ENCODE measurements at places on chromosomes 6 and 20.

DNA sequence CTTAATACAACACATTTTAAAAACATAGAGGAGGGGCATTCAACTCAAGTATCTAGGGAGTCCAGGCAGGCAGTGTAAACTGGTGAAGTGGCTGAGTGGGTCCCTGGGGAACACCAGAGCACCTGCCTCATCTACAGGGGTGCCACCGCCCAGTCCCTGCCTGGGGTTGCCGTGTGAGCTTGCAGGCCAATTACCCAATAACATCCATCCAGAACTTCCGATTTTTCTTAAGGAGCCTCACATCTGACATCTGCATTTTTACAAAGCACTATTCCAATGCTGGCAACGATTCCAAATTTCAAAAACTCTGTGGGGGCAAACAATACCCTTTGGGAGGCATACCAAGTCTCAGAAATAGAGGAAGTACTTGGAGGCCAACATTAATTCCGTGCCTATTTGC, 288.4 kb upstream of the TSHZ2 start:
- DNase-seq = no peak

DNA sequence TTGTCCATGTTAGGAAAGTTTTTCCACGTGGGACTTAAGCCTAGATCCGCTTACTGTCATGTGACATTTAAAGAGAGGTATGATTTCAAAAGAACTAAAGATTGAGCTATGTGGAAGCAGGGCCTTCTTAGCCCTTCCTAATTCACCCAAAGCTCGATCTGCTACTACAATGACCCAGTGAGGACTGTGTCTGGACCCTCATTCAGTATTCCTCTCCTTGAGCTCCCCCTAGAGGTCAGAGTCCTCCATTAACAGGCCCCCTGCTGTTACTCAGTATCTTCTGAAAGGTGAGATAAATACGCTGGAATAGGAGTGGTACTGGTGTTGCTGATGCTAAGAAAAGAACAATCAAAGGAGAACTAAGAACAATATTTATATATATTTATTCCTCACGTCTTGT, 414.0 kb downstream of the GJA1 start:
- no peak for DNase-seq

DNA sequence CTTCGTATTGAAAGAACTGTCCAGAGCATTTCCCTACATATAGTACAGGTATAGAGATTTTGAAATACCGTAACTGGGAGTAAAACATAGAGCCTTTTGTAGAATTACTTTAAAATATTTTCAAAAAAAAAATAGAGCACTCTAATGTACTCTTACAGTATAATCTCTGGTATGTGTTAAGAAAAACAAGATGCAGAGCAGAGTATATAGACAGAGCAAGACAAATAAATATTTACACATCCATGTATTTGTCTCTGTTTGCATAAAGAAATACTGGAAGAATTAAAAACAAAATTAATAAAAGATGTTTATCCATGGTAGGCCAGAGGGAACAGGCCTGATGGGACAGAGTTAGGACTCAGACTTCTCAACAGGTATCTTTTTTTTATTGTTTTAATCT, 28.0 kb upstream of the SUMO4 start:
- DNase-seq = no peak

- no peak for DNase-seq
Measured at GRCh38 chr20:23585808-23586734, 17.8 kb upstream of the CST9L start.

GRCh38 chr20:57600320-57601210, 19.7 kb downstream of the ZBP1 start:
- DNase-seq = no peak

DNA sequence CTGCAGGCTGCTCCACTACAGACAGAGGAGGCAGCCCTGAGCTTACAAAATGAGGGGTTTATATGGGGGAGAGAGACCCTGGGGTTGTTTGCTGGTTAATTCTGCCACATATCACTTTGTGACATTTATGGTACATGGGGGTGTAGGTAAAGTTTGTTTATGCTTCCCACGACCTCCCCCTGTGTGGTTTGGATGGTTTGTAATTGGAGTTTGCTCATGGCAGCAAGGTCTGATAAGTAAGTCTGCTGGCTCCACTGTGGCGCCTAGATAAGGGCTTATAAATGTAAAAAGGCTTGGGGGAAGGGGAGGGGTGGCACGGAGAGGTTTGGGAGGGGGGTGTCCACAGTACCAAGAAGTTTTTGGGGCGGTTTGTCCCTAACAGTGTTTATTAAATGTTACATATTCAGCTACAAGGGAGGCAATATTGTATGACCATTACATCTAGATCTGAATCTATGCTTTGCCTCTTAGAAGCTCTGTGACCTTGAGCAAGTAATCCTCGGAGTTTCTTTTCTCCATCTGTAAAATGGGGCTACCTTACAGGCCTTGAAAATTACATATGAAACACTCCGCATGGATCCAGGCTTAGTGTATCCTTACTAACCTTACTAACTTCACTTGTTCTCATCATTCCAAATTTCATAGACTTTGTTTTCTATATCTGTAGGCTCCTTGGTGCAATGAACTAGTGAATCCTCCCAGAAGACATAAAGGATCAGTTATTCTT, 204.8 kb upstream of the NOX3 start:
- DNase-seq = no peak

GRCh38 chr6:33755070-33755869, 8.6 kb upstream of the IP6K3 start:
- peak; percentile 98 for DNase-seq

GRCh38 chr6:112030961-112031660, 22.8 kb upstream of the CCN6 start:
- DNase-seq = no peak

- no peak for DNase-seq
Measured at GRCh38 chr20:47710665-47711045, 74.6 kb downstream of the SULF2 start.

DNA sequence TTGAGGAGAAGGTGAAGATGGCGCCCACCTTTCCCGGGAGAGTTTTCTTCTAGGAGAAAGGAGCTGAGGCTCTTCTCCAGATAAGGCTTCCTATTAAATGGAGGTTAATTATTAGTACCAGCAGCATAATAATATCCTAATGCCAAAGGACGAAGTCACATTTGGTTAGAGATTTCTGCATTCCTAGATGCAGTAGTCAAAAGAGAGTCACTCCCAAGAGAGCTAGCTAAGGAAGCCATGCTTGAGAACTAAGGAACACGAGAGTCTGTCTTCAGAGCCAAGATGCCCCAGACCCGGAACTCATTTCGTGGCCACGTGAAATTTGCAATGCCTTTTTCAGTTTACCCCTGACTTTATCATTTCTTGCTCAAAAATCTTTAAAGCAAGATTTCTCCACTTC, 132.7 kb downstream of the TSHZ2 start:
- no peak for DNase-seq

GRCh38 chr6:30350524-30350923, 5.6 kb downstream of the RPP21 start:
- DNase-seq = no peak

DNA sequence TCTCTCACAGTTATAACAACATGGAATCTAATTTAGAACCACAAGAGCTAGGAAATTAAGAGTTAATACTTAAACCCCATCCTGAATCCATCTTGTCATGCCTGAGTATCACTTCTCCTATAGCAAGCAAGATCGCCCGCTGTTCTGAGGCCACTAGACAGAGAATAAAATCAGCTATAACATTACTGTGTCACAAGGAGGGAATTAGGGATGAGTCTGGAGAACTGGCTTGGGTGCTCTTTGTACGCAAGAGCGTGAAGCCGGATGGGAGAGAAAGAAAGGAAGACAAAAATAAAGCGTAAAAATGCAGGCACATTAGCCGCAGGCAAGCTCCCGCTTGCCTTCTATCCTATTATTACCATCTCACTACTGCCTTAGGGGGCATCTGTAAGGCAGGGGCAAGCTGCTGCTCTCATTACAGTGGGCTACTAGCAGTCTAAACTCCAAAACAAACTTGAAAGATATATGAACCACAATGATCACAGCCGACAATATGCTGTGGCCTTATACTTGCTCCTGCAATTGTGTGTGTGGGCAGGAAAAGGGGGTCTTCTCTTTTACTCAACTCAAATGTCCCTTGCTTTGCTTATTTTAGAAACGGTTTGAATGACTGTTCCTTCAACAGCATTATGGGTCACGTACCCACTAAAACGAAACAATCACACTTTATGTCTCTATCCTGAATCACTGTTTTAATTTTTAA, 81.9 kb downstream of the GJA10 start:
- peak; percentile 33 for DNase-seq

Data from NCI-H510A treated with DMSO at 0.1 percent for 48 hours (cell line).